ENCODE measurements at places on chromosomes 16 and 17. TPM values are rescaled to one million over a fixed set of nuclear protein-coding genes. Genes with fewer than 3 reads are reported as not detected.

The TGFB1I1 gene
- 62.7 TPM for total RNA-seq

The SDR42E2 gene
- not detected for total RNA-seq

The SMIM22 gene
- not detected for total RNA-seq

The OR3A3 gene
- not detected for total RNA-seq

The SMURF2 gene
- total RNA-seq = 14.1 TPM

The KRTAP1-5 gene
- total RNA-seq = not detected

GRCh38 chr17:51499897-51500296 is 239.6 kb downstream of the UTP18 start:
- DNase-seq = no peak

DNA sequence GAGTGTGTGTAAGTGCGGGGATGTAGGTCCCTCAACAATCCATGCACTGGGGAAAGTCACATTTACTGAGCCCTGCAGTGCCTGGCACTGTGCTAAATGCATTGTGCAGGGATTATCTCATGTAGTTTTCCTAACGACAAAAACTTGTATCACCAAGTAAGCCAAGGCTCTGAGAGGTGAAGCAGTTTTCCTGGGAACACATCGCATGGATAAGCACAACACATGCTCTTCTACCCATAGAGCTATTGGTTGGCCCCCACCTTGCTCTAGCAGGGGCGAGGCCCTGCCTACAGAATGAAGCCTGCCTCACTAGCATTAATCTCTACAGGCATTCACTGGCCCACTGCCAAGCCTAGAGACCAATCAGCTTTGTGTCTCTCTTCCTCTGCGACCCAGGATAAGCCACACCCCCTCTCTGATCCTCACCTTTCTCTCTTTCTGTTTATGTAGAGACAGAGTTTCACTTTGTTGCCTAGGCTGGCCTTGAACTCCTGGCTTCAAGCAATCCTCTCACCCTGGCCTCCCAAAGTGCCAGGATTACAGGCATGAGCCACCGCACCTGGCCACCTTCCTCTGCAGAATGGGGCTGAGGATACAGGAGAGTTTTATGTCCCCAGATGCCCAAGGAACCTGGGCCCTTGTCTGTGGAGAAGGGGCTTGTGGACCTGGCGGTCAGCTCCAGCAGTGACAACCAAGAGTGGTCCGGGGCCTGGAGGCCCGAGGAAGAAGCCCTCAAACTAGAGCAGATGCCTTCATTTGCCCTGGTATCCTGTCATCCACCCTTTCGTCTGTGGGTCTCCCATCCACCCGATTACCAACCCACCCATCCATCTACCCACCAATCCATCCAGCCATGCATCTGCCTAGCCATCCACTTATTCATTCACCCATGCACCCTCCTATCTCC is 12.8 kb downstream of the CDH16 start:
- peak; percentile 78 for DNase-seq

DNA sequence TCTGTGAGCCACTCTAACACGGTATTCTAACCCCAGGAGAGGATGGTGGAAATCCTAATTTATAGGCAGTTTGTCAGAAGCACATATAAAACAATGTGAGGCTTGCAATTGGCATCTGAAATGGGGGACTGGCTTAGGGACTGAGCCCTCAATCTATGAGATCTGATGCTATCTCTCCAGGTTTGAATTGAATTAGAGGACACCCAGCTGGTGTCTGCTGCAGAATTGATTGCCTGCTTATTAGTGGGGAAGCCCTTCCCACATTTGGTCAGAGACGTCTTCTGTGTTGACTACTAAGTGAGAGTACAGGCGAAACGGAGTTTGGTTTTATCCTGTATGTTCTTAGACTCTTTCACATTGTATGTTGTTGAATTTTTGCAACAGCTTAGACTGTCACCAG is 13.6 kb upstream of the TMIGD1 start:
- no peak for DNase-seq

- no peak for DNase-seq
Measured at GRCh38 chr16:11719171-11719570, 23.5 kb downstream of the TXNDC11 start.

DNA sequence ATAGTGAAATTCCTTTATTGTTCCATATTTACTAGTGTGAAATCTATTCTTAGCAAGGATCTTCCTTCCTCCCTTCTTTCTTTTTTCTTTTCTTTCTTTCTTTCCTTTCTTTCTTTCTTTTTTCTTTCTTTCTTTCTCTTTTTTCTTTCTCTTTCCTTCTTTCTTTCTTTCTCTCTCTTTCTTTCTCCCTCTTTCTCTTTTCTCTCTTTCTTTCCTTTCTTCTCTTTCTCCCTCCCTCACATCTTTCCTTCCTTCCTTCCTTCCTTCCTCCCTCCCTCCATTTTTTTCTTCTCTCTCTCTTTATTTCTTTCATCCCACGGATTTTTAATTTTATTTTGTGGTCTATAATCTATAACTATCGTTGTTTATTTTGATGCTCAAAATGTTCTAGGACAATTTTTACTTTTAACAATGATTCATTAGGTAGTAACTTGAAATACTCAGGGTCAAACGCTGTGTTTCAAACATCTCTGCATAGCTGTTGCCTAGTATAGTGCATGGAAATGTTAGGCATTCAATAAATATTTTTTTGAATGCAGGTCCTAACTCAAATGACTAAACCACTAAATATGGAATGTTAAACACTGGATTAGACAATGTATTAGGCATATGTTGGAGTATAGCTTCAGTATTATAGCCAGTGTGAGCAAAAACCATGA is 178.3 kb downstream of the MAP2K6 start:
- DNase-seq = no peak

DNA sequence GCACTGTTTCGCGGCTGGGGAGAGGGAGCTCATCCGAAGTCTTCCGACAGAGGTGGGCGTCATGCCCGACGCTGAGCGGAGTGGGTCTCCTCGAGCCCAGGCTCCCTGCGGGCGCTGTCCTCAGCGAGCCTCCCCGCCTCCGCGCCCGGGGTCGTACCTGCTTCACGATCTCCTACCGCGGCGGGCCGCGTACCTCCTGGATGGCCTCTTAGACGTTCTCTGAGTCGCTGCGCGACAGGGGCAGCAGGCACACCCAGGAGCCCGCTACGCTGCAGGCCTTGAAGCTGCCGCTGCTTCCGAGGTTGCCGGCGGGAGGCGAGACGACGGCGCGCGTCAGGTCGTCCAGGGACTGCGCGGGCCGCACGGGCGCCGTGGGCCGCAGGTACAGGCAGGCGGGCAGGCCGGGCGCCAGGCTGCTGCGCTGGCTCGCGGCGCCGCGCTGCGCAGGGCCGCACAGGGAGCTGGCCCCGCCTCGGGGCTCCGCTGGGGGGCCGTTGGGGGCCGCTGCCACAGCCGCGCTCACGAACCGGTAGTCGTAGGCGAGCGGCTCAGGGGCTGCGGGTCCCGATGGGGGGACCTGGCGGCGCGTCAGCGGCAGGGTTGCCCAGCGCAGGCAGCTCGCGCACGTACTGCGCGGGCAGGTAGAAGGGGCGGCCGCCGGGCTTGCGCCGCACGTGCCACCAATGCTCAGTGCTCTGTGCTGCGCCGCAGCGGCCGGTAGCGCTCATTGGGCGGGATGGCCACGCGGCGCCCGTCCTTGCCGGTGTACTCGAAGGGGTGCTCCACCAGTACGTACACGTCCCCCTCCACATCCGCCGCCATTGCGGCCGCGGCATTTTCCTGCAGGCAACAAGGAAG is 116.4 kb upstream of the SMURF2 start:
- peak; percentile 31 for DNase-seq

DNA sequence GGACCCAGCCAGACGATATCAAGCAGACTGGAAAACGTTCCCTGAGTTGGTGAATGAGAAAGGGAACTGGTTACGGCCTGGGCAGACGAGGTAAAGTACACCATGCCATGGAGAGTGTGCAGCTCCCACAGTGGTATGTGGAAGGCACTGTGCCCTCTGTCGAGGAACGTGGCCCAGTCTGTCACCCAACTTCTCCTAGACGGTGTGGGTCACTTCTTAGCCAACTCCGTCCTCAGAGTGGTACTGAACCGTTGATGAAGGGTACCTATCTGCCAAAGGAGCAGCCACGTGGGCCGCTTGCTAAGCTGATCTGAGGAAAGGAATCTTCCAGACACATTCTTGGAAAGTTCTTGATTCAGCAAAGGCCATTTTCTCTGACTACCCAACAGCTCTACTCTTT is 56.0 kb upstream of the AXIN2 start:
- DNase-seq = peak; percentile 25

GRCh38 chr17:10777131-10777807 is 26.6 kb downstream of the TMEM238L start:
- DNase-seq = no peak

DNA sequence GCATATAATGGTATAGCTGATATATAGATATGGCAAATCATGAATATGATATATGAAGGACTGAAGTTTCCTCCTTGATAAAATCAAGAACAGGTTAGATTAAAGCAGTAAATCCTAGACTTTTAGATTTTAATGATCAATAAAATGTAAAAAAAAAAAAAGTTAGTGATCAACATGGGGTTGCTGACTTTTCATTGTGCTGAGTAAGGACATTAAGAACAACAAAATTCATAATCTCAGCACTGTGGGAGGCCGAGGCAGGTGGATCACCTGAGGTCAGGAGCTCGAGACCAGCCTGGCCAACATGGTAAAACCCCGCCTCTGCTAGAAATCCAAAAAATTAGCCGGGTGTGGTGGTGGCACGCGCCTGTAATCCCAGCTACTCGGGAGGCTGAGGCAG is 10.4 kb upstream of the CHD3 start:
- DNase-seq = no peak

GRCh38 chr17:61458000-61458399 is 5.8 kb downstream of the TBX4 start:
- no peak for DNase-seq

DNA sequence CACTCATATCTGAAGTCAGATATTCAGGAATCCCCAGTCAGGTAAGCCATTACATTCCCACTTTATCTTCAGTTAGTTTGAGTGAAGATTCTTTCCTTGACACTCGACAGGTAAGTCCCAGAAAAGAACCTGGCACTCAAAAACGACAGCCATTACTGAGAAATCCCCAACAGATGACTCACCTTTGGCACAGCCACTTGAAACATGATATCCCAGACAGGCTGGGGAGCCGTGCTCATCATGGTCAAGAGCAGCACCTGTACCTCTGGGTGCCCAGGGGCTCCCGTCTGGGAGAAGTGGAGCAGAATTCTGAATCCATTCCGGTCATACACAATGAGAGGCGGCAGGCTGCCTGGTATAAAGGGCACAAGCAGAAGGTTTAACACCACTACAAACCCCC is 16.8 kb upstream of the COG7 start:
- DNase-seq = peak; percentile 54

DNA sequence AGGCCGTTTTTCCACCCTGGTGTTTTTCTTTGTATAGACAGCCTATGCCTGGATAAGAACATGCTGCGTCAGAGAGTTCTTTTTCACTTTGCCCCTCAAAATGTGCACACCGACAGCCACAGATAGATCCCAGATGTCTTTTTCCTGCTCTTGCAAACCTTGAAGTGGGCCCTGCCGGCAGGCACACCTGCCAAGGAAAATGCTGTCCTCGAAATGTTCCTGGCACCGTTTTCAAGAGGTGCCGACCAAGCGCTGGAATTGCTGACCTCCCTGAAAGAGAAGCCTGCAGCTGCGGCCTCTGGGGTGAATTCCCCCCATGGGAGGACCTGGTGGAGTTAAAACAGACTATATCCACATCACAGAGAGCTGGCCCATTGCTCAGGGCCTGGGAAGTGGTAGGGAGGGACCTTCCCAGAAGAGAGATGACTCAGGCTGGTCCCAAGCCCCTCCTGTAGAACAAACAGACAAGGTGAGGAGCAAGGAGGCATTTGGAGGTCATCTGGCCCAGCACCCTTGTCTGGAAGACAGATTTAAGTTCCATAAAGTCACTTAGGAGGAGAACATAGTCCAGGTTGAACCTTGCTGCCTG is 668.1 kb downstream of the MAF start:
- no peak for DNase-seq

- DNase-seq = peak; percentile 81
Measured at GRCh38 chr17:31907342-31907962, 5.9 kb upstream of the UTP6 start.

DNA sequence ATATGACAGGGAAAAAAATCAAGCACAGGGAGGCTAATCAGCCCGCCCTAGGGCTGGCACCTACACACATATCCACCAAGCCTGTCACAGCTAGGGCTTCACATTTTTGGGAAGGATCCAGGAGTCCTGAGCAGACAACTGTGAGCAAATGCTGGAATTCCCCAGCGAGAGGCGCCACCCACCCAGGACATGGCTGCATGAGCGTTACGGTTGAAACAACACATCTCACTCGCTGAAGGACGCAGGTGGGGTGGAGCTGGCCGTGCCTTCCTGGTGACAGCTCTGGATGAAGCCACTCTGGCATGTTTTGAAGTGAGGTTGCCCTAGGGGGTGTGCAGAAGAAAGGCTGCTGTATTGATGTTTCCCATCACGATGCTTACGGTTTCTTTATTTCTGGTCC is 315.1 kb upstream of the EEF2KMT start:
- no peak for DNase-seq

DNA sequence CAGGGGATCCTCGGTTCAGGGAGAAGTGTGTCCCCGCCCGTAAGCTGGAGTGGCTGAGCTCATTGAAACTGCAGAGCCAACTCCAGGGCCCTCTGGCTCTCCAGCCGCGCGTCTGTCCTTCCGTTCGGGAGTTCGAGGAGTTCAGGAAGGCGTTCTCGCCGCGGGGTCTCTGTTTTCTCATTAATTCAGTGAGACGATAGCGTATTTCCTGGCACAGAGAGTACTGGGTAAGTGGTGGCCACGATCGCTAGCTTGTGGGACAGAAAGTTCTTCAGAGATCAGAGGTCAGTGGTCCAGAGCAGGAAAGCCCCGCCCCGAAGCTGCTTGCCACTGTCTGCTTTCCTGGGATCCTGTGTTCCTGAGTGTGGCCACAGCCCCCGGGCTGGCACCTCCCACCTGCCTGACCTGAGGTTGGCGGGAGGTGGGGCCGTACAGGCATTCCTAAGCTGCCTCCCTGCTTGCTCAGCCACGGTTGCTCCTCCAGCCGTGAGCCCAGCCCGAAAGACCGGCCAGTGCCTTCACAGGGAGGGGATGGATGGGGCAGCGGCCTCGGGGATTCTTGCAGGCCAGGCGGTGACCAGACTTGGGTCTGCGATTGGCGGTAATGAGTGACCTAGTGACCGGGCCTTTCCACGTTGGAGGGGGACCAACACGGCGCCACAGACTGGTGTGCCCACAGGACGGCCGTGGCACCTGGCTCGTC is 8.9 kb downstream of the BAIAP2 start:
- DNase-seq = peak; percentile 52

All from adrenal gland (tissue), 19 donors.